Activated CD4-positive, alpha-beta T cell treated with anti-CD3 and anti-CD28 coated beads, Interleukin-2, amount 10 ng/mL, durations not matched to agents 7 days and 5 days (primary cell): ENCODE measurements at places on chromosomes 13 and 19.

DNA sequence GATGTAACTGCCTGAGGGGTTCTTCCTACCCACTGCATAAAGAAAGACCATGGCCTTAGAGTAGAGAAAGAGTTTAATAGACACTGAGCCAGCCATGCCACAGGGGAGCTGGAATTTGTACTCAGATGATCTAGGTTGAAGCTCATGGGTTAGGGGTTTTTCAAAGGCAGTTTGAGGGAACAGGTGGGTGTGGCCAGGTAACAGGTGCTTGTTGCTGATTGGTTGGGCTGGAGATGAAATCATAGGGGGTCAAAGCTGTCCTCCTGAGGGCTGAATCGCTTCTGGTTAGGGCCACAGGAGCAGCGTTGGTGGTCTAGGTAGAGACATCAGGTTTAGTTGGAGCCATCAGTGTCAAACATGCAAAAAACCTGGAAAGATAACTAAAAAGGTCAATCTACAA lies 59.2 kb upstream of the CSNK1A1L start:
- DNase-seq = no peak

DNA sequence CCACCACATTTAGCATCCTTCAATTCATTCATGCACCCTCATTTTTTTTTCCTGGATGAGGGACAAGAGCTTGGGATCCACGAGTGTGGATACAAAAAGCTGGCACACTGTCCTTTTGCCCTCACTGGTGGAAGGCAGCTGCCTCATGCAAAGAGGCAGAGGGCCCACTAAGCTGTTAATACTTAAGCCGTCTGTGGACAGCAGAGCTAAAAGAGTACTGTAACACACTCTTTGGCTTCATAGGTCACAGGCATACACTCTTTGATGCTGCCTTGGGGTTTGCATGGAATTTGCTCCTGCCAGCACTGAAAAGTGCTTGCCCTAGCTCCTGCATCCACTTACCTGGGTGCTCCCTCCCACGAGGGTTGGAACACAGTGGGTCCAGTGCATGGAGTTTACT lies 978.4 kb upstream of the SPRY2 start:
- no peak for DNase-seq

DNA sequence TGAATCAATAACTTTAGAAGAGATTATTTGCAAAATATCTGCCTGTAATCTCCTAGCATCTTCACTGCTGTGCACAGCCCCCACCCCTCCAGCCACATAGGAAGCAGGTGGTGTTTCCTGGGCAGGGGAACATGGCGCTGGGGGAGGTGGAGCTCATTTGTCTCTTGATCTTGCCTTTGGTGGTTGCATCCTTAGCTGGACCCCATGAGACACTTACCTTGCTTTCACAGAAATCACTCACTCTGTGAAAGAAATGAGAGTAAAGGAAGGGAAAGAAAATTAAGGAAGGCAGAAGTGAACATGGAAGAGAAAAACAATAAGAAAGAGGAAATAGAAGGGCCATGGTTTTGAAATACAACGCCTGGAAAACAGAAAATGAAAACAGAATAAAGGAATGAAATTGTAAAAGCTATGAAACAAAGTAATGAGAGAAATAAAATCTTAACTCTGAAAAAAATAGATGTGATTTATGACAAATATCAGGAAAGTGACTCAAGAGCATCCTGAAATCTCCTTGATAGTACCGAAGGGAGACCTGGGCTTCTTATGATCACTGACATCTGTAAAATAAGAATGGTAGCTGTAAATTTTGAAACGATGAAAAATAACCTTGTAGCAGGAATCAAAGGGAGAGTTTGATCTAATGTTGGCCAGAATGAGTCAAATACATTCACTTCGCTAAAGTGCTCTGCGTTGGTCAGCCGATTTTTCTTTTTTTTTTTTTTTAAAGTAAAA lies 17.2 kb upstream of the RNASEH2B start:
- DNase-seq = peak; percentile 66

DNA sequence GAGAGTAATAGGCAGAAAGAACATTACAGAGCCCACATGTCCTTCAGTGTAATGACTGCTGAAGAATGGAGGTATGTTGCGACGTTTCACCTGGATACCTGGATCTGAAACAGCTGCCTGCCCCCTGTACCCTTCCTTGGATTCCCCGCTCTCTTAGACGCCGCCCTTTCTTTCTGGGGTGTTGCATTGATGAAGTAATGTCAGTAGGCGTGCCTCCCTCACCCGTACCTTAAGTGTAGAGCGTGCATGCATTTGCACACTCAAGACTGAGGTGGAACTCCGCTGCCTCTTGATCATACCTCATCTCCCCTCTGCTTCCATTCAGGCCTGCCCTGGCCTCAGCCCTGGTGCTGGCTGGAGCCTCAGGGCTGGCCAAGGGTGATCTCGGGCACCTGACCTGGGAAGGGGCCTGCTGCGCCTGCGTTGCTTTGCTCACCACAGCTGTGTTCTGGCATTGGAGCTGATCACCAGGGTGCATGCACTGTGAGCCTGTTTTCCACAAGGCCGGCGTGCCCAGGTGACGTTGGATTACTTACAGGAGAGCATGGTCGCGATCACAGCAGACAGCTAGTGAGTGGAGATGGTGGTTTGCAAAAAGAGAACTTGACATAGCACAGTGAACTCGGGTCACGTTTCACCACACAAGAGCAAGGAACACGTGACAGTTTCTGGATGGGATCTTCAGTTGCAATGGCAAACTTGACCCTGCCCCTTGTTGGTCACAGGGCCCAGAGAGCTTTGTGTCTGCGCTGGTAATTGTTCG lies 99.0 kb downstream of the ARHGEF7 start:
- no peak for DNase-seq

GRCh38 chr19:15124572-15125231 lies 17.5 kb downstream of the SYDE1 start:
- peak; percentile 25 for DNase-seq

DNA sequence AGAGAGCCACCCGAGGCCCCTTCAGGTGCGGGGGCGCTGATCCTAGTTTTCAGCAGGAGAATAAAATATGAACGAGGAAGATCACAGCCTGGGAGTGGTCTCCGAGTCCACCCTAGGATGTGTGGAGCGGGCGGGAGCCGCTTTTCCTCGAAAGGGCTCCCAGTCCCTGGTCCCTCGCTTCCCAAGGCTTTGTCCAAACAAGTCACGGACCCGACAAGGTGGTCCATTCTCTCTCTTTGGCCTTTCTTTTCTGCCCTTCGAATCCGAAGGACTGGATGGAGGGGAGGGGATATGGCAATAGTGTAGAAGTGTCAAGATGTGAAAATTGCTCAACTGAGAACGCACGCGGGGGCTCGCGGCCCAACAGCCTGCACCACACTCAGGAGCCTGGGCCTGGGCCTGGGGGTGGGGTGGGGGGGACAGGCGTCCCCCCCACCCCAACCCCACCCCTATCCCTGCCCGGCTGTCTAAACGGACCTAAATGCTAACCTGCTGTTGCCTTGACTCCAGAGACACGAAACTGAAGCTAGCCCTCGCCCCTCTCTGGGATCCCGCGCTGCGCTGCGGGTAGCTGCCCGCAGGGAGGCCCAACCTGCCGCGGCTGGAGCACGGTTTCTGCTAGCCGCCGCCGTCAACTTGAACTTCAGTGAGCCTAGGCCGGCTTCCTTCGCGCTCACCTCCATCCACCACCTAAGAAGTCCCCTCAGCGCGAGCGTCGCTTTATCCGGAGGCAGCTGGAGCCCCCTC lies 7.1 kb downstream of the ZIC2 start:
- DNase-seq = no peak
